RPMI8226 (cell line): ENCODE measurements at places on chromosomes 4 and X.

- peak; percentile 32 for DNase-seq
Measured at GRCh38 chr4:7256984-7257810, 64.9 kb downstream of the SORCS2 start.

DNA sequence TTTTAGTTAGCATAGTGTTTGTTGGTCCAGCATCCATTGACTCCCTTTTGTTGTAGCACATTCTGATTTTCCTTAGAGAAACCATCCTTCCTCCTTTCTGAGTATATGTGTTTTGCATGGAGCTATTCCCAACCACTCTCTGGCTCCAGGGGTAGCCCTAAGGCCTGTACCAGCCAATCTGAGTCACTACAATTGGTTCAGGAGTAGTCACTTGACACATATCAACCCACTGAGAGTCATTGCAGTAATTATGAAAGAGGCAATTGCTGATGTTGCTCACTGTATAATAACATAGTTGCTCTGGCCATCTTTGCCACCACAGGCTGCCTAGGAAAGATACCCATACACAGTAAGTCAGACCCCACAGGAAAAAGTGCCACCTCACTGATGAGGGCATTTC lies 71.2 kb upstream of the GRID2 start:
- no peak for DNase-seq

DNA sequence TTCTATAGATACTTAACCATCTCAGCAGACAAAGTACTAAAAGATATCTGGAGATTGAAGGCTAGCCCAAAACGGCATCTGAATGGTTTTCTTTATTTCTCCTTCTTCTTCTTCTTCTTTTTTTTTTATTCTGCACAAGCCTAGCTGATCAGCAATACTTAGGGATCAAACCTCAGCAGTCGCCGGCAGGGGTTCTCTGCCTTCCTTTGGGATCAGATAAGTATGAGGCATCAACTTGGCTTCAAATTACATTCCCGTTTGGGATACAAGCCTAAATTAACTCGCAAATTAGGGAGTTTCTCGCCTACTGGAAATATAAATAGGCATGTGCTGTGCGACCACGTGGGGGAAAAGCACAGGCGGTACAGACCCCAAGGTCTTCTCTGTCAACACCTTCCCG lies 730 bp downstream of the CT55 start:
- DNase-seq = no peak

GRCh38 chrX:46268412-46268811 lies 276.8 kb downstream of the ZNF674 start:
- no peak for DNase-seq

DNA sequence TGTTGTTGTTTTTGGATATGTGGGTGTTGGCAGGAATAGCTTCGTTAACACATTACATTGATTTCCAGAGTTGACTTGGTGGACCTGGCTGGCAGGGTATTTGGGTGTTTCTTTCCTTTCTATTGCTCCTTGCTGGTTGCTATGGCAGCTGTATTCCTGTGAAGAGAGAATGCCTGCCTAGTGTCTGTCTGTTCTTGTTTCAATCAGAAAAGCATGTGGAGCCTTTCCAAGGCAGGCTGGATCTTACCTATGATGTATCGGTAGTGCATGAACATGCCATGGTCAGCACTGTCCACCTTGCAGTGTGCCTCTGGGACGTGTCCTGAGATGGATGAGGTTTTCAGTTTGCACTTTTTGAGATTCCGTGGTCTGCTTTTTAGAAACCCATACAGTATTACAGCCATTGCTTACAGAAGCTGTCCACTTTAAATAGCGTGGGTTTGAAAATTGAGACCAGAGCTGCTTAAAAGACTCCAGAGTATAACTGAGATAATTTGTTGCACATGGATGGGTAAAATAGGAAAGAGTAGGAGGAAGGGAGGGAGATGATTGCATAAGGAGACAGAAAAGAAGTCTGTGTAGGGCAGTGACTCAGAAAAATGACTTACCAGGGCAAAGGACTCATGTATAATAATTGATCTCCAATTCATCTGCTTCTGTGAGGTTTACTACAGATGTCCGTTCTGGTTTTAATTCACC lies 20.0 kb upstream of the AADAT start:
- no peak for DNase-seq

DNA sequence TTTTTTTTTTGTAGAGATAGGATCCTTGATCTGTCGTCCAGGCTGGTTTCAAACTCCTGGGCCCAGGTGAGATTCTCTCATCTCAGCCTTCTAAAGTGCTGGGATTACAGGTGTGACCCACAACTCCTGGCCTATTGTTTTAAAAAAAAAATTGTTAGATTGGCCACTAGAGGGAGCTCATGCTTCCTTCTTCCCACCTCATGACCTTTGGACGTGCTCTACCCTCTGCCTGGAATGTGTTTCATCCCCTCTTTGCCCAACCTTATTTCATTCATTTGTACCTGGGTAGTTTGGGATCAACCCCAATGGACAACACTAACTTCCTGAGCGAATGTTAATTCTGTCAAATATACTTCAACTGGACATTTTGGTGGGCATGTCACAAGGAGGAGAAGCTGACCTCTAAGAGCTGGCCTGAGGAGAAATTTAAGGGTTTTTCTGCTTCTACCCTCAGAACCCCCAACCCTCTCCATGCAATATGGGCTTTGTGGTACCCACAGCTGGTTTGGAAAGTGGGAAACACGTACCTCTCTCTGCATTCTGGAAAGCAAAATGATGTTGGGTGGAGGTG lies 6.4 kb downstream of the PPEF2 start:
- DNase-seq = peak; percentile 47

- DNase-seq = no peak
Measured at GRCh38 chrX:39163581-39164126, 362.4 kb downstream of the MID1IP1 start.

DNA sequence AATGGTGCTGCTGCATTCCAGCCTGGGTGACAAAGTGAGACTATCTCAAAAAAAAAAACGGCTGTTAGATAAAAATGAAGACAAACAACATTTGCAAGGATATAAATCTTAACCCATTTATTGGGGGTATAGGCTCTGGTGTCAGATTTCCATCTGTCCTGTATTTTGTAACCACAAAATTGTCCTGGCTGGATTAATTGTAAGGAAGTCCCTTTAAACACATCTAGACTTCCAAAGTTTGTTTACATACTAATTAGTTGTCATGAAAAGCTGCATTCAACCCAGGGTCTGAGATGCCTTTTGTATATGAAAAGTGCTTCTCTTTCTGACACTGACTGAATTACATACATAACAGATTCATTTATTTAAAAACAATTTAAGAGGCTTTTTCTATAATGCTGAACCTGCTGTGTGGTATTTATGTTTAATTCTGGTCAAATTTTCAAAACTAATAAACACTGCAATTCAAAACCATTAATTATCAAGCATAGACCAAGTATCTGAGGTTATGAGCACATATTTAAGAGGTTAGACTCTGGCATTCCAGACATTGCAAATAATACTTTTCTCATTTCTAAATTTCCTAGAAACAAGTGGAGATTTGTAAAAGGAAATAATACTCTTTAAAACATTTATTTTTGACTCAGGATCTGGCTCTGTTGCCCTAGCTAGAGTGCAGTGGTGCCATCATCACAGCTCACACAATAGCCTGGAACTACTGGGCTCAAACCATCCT lies 17.5 kb upstream of the UGDH start:
- DNase-seq = no peak

DNA sequence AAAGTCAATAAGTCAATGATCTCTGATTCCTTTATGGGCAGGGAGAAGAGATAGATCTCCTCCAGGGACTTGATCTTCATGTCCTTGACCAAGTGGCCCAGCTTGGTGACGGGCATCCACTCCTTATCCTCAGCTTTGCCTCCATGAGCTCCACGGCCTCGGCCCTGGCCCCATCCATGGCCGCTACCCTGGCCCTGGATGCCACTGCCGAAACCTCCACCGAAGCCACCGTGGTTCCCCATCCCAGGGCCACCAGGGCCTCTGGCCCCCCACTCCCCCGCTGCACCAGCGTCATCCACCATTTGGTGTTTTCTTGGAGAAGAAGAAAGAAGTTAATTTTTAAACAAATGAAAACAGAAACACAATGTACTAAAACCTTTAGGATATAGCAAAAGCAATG lies 518.1 kb downstream of the GRXCR1 start:
- DNase-seq = no peak

DNA sequence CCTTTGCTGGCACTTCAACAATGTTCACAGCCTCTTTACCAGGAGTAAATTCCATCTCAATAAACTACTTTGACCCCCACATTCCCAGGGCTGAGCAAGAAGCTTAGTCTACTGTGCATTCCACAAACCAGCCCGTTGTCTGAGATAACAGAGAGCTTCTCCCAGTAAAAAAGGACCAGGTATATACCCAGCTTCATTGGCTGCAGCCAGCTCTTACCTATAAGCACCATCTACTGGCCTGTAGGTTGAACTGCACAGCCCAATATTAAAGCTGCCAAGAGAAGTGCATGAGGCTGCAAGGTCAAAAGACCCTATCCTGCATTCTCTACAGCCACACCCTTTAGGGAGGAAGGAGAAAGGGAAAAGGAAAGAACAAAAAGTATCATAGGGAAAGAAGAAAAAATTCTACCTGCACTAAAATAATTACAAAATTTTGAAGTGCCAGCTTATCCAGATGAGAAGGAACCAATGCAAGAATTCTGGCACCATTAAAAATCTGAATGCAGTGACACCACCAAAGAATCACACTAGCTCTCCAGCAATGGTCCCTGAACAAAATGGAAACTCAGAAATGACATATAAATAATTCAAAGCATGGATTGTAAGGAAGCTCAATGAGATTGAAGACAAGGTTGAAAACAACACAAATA lies 45.7 kb upstream of the INTU start:
- DNase-seq = peak; percentile 4

DNA sequence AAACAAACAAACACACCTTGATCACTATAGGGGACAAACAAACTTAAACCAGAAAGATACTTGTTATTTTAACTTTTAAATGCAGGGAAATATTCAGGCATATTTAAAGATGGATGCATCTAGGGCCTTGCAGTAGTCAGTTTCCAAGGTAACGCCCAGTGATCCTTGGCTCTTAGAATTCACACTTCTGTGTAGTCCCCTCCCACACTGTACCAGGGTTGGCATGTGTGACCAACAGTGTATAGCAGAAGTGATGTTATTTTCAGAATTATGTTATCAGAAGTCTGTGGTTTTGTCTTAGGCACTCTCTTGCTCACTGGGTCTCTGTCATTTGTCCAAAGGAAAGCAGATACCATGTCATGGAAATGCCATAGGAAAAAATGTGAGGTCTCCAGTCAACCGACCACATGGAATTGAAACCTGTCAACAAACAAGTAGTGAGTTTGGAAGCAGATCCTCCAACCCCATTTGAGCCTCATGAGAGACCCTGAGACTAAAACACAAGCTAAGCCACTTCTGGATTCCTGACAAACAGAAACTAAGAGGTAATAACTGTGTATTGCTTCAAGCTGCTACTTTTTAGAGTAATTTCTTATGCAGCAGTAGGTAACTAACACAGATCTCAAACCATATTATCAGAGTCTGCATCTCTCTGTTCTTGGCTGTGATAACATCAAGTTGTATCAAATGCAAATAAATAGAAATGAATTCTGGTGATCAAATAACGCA lies 670.3 kb downstream of the KCTD8 start:
- DNase-seq = no peak

GRCh38 chrX:72532366-72532765 lies 40.3 kb downstream of the HDAC8 start:
- DNase-seq = no peak

DNA sequence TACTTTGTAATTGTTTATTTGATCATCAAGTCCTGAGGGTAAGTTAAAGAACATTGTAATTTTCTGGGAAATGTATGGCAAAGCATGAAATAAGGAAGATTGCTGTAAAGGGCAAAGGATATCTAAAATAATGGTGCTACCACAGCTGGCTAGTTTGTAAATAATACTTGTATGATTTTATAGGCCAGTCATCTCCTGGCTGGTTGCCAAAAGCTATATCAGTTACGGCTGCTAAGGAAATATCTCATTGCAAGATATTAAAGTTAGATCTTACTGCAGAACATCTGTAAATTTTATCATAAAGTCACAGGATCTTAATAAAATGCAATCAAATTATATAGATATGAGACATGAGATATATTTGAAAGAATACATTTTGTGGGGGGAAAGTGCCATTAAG lies 150.8 kb upstream of the CXCL13 start:
- no peak for DNase-seq

DNA sequence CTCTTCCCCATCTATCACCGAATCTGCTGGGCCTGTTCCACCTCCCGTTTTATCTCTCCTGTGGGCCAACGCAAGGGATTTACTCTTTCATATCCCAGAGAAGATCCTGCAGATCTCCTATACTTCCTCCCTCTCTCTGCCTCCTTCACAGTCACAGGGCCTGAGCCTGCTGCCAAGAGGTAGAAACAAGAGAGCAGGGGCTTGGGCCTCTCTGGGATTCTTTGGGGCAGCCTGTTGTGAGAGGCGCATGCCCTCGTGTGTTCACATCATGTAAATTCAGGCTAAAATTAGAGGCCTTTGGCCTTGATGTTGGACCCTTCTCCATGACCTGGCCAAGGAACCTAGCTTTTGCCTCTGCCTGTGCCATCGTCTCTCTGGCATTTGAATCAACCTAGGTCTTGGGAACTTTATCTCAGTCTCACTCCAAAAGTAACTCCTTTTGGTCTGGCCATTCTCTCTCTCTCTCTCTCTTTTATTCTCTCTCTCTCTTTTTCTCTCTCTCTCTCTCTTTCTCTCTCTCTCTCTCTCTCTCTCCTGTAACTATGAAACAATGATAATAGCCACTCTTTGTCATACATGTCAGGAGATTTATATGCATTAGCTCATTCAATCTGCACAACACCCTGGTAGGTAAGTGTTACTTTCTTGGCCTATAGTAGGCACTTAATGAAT lies 20.0 kb upstream of the EFNB1 start:
- DNase-seq = peak; percentile 28

GRCh38 chrX:67568769-67569168 lies 24.9 kb downstream of the AR start:
- no peak for DNase-seq

GRCh38 chr4:17030543-17030942 lies 132.1 kb upstream of the LDB2 start:
- no peak for DNase-seq
